Dermis microvascular lymphatic vessel endothelial cell (primary cell): ENCODE measurements at places on chromosomes 11 and 22.

DNA sequence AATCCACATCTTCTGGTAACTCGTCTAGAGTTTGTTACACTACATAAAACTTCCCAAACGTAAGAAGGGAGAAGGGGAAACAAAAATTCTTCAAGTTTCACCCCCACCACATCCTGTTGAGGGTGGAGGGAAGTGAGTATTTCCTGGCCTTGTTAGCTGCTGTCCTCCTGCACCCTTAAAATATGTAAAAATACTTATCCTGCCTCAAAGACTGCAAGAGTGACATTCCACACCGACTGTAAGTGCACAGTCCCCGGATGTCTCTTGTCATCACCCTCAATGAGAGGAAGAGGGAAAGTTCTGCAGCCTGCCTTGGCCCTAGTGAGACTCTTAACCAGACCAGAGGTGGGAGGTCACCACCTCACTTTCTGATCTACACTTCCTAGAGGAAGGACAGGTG lies 3.3 kb downstream of the TMEM121B start:
- no peak for DNase-seq

DNA sequence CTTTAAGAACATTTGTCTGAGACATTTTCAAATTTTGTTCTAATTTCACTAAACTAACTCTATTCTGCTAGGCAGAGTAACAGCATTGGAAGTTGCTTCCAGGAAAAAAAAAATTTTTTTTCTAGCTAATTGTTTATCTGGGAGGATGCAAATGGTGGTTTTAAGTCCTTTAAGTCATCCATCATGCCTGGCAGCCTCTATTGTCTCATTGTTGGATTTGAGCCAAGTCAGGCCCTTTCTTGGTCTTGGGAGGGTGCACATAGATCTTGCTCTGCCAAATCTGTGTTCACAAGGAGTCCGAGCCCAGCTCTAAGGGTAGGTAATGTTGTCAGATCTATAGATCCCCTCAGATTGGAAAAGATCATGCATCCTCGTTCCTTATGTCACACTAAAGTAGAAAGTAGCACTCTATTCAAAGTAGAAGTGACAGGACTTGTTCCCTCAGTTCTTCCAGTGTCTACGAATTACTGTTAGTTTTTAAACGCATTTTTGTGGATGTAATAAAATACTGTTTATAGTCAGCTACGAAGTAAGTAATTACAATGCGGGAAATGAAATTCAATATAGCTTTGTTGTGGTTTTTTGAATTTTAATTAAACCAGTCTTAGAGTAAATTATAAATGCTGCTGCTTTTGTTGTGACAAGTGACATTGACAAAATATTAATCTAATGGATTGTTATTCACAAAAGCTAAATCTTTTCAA lies 166.0 kb upstream of the RASSF10 start:
- DNase-seq: peak; percentile 91

DNA sequence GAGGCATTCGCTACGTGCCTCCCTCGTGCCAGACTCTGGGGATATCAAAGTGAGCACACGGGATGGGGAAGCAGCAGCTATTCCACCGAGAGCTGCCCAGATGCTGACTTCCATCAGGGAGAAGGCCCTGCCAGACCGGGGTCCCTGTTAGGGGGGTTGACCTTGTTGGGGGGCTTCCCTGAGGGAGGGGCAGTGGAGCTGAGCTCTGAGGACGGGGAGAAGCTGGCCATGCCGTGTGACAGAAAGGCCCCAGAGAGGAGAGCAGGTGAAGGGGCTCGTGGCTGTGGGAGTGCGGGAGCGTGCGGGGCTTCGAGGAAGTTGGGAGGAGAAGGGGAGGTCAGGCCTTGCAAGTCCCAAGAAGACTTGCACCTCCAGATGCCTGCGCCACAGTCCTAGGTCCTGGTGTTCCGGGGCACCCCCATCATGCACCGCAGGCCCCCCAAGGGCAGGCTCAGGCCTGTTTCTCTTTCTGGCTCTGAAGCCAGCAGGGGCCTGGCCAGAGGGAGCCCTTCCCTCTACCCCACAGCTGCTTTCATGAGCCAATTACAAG lies 94.4 kb downstream of the ARHGAP8 start:
- DNase-seq: no peak

DNA sequence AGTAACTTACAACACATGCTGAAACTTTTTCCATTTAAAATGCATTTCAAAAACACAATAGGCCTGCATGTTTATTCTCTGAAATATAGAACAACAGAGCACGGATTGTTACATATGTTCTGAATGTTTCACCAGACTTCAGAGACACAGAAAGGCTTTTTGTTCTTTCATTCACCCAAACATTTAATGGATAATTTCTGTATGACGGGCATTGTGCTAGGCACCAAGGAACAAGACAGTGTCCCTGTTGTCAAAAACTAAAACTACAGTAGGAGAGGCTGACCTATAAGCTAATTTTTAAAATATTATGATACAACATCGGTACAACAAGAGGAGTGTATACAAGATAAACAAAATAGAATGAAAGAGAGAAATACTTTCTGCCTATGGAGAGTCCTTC lies 81.9 kb upstream of the TEAD1 start:
- no peak for DNase-seq

DNA sequence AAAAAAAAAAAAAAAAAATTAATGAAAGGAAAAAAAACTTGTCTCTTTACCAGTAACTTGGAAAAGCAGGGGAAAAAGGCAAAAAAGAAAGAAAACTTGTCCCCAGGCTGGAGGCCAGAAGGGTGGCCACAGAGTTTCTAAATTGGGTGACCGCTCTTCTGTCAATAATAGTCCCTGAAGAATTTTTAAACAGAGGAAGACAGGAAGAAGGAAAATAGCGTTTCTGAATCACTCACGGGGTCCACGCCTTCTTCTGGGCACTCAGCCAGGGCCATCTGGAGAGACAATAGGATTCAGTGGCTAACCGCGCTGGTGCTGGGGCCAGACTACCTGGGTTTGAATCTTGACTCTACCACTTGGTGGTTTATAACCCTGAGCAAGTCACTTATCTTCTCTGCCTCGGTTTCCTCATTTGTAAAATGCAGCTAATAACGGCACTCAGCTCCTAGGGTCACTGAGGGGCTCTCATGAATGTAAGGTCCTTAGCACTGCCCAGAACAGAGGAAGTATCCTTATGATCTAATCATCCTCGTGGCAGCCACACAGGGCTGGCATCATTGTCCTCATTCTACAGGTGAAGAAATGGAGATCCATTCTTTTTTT lies 7.0 kb downstream of the C11orf86 start:
- DNase-seq: peak; percentile 37

DNA sequence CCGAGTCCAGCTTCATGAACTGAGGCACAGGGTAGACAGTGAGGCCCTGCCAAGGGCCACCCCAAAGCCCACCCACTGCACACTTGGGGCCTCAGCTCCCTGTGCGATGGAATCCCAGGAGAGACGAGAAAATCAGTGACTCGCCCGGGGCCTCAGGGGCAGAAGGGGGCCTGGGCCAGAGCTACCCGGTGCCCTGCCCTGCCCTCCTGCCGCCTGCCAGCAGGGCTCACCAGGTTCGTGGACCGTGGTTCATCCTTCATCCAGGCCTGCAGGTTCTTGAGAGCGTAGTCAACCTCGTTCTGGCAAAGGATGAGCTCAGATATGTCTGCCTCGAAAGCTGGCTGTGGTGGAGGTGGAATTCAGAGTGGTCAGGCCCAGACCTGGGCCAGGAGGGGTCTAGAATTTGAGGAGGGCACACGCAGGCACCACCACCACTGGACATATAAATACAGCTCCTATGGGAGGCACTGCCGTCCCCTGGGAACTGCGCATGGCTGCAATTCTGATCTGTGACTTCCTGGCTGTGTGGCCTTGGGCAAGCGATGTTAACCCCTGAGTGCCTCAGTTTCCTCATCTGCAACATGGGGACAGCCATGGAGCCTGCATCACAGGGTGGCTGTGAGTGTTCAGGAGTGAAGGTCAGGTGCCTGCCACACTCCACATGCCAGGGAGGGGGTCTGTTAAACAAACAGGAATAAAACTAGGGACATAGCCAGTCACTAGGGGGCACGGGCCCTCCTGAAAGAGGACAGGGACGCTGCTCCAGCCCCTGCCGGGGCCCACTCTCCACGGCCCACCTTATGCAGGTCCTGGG lies 7.5 kb downstream of the ALDH3B2 start:
- DNase-seq: no peak

- no peak for DNase-seq
These were observed 23.6 kb downstream of the PDGFB start for GRCh38 chr22:39220890-39221850.
